ENCODE measurements at places on chromosomes 1 and 21.
A peak's percentile ranks its signal among the peaks of the same experiment; 100 is the strongest.

DNA sequence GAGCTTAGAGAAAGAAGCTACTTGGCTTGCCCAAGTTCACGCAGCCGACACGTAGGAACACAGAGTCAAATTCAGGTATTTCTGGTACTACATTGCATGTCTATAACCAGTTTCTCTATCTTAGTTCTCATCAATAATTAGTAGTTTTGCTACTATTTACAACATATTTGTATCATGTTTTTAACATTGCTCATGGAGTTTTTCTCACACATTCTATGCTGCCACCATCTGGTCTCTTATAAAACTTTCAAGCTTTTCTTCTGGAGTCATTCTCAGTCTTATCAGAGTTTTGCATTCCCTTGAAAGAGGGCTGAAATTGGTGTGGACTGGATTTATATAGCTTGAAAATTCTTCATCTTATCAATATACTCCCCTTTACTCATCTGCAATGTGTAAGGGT, 118.8 kb upstream of the PALMD start:
- DNase-seq, result peak; percentile 13

GRCh38 chr1:160416369-160416768, 16.0 kb downstream of the VANGL2 start:
- peak; percentile 67 for DNase-seq

DNA sequence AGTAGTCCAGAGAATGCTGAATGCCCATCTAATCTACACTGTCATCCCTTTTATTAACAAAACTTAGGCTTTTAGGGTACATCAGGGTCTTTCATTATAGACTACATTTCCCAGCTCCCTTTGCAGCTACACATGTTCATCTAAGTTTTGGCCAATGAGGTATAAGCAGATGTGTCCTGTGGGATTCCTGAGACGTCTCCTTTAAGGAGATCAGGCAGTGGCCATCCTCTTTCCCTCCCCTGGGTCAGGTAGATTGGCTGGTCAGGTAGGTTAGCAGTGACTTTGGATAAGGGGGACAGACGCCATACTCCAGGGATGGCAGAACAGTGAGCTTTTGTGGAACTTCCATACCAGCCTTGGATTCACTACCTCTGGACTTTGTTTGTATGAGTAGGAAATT, 188.3 kb downstream of the FGGY start:
- DNase-seq, result no peak

DNA sequence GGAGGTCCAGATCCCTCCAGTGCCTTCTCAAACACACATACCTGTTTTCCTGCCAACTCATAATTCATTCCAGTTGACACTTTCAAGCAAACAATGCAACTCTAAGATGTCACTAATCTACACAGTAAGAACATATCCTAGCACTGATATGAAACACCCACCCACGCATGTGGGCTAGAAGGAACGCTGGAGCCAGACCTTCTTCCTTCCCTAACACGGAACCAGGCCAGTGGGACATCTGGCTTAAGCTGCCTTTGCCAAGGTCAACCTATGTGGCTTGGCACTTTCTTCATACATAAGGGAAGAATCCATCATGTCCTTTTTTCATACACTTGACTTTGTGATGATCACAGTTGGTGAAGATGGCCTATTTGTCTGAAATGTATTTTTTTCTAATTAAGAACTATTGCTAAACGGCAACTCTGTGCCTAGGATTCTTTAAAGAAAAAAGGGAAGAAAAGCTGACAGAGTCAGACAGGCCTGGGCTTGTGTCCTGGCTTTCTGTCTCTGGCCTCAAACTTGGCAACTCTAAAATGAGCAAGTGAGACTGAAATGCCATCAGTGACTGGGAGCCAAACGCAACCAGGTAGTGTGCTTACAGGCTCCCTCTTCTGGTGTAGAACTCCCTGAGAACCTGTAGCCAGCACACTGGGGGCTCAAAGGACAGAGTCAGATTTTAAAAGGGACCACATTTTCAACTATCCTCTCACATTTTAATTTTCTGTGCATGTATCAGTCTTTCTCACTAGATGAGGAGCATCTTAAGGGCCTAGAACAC, 92.6 kb upstream of the BEND5 start:
- no peak for DNase-seq

- DNase-seq, result no peak
Observed at GRCh38 chr1:113659556-113659955, 99.7 kb downstream of the PHTF1 start.

DNA sequence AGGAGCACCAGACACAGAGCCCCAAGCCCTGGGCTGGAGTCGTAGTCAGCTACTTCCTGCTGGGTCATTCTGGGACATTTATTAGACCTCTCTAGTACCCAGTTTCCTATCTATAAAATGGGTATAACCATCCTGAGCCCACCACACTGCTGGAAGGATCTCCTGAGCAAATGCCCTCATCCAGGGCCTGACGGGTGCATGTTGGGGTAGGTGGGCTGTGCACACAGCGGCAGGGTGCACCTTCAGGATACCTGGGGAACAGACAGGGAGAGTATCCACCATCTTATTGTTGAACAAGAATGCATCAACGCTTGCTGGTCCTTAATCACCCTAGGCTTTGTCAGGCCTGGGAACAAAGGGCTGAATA, 191.0 kb downstream of the HIVEP3 start:
- no peak for DNase-seq

GRCh38 chr1:171179318-171180227, 5.5 kb upstream of the FMO2 start:
- DNase-seq, result no peak

DNA sequence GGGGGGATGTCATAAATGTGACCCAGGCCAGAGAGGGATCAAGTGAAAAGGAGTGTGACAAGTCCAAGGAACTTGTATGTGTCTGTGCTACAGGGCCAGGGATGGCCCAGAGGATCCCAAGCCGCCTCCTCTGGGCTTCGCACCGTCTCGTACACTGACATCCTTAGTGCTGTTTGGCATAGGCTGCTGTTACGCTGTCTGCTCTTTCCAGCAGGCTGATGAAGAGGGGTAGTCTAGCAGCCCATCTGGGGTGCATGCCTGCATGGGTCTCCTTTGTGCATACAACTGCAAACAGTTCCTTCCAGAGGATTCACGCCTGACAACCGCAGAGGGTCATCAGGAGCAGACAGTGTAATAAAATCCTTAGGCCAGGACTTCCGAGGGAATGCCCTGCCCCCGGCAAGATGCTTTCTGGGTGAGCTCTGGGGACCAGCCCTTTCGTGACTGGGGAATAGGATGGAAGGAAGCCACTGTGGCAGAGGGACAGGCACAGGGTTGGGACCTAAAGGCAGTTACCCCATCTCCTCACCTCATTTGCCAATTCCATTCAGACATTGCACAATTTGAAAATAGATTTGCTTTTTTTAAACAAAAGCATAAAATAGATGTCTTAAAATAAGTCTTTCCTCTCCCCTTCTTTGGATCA, 6.3 kb upstream of the GOLT1A start:
- no peak for DNase-seq

DNA sequence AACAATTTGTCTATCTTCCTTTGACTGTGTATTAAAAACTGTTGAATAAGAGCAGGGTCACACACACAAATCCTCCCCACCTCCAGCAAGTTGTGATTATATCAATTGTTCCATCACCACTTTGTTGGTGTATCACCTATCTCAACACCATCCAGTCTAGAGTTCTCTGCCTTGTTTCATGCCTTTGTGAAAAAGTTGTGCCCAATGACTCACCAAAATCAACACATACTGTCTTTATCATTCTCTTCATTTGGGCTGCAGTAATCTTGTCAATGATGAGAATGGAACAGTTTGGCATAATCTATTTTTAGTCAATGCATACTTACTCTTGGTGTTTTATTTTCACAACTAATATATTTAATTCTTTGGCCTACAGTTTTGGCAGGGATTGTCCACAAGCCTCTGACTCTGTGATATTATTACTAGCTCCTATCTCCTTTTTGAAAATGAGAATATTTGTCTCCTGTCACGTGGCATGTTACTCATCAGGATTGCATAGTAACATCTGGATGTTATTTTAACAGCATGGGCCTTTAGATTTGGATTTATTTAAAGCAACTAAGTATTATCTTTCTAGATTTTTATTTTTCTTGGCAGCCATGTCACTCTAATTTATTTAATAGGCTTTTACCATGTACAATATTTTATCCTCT, 5.1 kb downstream of the C1orf87 start:
- DNase-seq, result no peak

DNA sequence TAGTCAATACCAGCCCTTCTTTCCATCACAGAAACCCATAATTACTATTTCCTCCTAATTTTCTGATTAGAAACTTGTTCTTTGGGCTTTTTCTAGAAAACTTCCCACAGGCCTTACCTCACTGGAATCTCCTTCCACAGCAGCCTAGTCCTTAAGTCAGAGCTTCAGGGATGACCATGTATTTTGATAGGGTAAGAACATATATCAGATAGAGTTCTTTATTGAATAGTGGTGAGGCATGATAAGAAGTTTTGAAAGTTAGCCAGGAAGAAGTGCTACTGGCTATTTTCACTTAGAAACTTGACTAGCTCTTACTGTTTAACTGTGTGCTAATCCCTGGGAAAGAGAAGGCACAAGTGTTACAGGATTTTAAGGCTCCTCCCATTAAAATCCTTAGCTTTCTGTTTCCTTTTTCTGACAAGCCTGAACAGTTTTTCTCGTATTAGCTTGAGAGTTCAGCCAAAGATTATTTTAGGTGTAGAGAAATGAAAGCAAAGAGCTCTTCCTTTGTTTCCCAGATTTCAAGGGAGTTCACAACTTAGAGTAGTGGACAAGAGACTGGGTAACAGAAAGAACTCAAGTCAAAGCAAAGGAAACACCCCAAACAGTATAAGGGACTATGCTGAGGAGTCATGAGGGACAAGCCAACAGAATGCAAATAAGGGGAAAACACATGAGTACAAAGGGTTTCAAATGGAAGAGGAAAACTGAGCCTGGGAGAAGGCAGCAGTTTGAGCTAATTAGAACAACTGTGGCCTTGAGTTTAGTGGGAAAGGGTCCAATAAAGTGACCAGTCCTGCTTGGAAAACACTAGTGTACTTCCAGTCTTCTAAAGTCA, 37.2 kb upstream of the AIM2 start:
- DNase-seq, result peak; percentile 43

DNA sequence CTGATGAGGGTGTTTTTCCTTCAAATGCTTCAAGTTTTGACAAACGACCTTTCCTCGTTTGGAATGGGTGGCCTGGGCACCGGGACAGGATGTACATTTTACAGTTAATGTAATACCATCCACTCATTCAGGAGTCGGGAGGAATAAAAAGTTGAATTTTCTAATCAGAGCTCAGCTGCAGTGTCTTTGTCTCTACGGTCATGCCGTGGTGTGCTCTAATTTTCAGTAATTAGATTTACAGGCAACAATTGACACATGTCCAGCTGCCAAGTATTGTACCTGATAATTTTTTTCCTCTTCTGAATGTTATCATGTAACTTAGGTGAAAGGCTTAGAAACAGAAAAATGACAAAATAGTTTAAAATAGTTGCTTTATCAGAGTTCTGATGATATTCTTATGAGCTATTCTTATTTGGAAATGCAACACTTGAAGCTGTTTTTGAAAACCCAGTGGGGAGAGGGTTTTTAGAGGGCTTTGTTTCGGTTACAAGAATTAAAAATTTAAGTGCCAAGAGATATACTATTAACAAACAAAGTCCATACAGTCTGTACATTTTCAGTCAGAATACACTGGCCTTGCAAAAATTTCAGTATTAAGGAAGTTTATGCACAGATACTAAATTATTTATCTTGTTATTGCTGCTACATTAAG, 1.0 kb downstream of the CDKN2C start:
- peak; percentile 33 for DNase-seq

- no peak for DNase-seq
Observed at GRCh38 chr1:81690676-81691453, 109.9 kb upstream of the ADGRL2 start.

GRCh38 chr1:237112663-237113062, 70.7 kb downstream of the RYR2 start:
- no peak for DNase-seq

All from hematopoietic multipotent progenitor cell treated with erythropoietin and hydrocortisone succinate and interleukin-3 and kit ligand, for 6 days (in vitro differentiated cells).